IPS DF 6.9 (cell line): ENCODE measurements at places on chromosomes 6 and 20.

DNA sequence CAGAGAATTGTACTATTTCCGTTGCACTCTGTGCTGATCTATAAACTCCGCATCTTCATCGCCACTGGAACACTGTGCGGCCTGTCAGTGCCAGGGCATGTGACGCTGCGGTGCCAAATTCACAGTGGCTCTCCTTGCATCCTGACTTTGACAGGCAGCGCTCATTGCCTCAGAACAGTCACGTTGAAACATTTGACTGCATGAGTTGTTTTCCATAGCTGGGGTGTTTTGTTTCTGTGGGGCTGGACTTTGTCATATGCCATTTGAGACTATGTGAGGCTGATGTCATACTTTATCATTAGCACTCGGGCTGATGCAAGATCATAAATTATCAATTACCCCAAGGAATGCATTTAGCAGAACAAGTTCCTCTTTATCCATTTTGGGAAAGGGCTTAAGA is 32.7 kb downstream of the CFAP61 start:
- DNase-seq = no peak

GRCh38 chr20:32577657-32578056 is 7.5 kb downstream of the NOL4L start:
- no peak for DNase-seq

DNA sequence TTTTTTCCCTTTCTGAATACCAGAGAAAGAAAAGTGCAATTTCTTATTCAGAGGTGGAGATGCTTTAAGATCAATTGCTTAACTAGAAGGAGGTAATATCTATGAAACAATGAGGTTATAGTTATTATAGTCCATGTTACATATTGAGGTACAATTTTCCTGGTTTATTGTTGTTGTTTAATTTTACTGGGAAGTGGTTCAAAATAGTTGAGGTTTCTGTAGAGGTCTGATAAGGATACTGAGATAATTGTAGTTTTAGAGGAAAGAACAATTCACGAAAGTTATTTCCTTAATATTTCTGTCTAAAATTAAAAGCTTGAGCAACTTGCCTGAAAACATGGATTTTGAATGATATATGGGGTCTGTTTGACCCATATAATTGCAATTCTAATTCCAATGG is 51.4 kb downstream of the DOK5 start:
- DNase-seq = no peak

DNA sequence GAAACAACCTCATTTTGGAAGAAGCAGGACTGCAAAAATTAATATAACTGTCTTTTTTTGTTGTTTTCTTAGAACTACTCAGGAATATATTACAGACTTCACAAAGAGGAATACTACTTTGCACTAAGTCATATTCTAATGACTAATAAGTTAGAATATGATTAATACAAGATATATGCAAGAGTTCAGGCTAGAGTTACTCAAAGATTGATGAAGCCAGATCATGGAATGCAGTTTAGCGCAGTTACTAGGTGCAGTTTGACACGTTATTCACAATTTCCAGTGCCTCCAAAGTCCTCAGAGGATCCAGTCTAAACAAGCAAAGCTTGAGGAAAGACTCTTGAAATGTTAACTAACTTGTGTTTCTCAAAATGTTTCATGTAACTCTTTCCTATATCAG is 1.2 kb upstream of the MYCT1 start:
- DNase-seq = no peak

DNA sequence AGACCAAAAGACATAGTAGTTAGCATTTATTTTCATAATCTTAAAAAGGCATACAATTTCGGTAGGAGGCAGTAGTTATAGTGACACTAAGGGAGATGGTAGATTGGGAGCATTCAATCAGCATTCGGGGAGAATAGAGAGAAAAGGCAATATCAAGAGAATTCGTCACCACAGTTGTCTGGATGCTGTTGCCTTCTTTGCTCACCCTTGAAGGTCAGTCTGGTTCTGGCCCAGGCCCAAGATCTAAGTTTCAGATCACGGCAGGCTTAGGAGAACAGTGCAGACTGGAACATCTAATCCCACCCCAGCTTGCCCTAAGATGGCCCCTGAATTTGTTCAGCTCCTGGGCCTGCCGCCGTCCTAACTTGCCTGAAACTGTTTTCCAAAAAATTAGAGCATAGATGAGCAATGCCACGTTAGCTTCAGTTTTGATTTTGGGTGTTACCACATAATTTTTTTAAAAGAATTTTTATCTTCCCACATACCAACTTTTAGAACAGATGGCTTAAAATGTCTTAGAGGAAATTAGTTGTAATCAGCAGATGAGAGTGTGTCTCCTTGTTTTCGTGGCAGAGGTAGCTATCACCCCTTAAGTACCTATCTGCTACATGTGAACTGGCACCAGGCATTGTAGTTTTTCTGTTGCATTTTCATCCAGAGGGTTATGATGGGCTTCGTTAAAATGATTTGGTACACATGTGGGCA is 8.3 kb upstream of the CEP85L start:
- no peak for DNase-seq

GRCh38 chr6:2958331-2958711 is 13.0 kb downstream of the SERPINB6 start:
- DNase-seq = no peak

GRCh38 chr20:63414720-63415430 is 53.7 kb upstream of the CHRNA4 start:
- no peak for DNase-seq

- DNase-seq = no peak
Measured at GRCh38 chr6:118697554-118697953, 46.2 kb upstream of the CEP85L start.

- DNase-seq = no peak
Measured at GRCh38 chr20:20027284-20027683, 10.1 kb downstream of the NAA20 start.

DNA sequence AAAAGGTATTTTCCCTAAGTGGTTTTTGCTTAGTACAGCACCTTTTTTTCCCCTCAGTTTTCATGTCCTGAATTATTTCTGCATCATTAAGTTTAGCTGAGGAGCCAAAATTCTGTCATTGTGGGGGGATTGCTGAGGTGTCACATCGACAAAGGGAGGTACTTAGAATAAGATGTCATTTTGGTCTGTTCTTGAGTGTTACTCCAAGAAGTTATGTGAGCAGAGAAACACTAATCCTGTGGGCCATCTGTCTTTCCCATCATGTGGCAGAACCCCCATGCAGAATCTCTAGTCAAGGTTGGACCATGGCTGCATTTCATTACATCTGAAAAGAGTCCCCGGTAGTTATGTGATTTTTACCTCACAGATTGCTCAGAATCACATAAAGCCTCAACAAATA is 167.8 kb upstream of the CENPW start:
- no peak for DNase-seq

DNA sequence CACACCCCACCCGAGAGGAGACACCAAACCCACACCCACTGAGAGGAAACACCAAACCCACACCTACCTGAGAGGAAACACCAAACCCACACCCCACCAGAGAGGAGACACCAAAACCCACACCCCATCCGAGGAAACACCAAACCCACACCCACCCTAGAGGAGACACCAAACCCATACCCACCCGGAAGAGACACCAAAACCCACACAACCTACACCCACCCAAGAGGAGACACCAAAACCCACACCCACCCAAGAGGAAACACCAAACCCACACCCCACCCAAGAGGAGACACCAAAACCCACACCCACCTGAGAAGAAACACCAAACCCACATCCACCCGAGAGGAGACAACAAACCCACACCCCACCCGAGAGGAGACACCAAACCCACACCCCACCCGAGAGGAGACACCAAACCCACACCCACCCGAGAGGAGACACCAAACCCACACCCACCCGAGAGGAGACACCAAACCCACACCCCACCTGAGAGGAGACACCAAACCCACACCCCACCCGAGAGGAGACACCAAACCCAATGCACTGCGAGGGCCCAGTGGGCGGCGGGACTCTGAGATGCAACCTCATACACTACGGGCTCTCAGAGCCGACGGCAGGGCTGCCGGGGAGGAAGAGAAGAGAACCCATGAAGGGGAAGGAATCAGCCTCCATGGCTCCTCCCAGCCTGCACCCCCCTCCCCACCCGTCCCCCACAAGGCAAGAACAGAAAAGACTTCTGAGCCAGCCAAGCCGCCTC is 83.3 kb downstream of the TAF4 start:
- DNase-seq = no peak

DNA sequence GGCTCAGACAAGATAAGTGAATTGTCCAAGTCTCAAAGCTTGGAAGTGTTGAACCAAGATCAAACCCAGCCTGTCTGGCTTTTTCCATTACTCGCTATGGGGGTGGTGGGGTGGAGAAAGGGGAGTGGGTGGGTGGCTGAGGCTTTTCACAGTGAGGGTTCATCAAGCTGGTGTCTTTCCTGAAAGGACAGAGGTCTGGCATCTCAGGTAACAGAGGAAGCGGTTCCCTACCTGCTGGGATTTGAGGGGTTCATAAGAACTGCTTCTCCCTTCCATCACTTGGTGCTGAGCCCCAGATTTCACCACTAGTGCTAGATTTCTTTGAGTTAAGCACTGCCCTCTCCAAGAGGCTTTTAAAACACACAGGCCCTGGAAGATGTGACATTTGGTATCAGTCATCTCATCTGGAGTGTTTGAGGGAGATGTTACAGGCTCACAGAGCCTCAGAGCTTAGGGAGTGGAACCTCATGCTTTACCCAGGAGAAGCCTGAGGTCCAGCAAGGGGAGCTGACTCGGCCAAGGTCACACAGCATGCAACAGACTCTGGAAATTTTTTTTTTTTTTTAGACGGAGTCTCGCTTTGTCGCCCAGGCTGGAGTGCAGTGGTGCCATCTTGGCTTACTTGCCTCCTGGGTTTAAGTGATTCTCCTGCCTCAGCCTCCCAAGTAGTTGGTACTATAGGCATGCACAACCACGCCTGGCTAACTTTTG is 6.0 kb upstream of the VEGFA start:
- DNase-seq = no peak
